ENCODE measurements at places on chromosomes 13 and 19.

DNA sequence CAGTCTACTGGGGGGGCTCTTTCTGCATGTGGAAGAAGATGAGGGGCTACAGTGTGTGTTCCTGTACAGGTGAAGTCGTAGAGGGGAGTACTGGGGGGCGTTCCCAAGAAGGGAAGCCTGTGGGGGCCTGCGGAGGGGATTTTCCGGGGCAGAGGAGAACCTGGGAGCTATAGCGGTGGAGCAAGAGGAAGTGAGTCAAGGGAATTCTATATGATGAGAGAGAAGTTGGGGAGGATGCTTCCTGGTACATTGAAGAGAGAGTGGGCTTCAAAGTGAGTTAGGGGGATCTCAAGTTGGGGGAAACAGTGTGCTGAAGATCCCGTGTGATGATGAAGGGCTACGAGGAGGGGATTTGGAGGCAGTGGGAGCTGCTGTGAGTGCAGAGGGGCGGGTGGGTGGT, 1.9 kb upstream of the CACNG8 start:
- DNase-seq, result no peak

DNA sequence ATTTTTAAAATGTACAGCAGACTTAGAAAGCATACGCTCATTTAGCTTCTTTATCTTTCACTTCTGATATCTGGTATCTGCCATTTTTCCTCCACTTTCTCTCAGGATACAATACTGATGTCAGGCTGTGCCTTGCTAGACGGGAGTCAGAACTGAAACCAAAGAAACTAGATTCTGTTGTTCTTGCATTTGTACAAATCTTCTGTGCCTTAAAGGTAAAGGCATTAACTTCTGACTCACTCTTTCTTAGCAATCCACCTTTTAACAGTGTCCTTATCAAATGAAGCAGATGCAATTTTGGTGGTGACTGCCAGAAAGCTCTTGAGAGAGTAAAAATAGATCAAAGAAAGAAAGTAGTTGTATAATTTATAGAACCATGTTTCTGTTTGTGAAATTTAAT, 370.4 kb downstream of the PCDH20 start:
- DNase-seq, result no peak

- no peak for DNase-seq
These were observed 14.9 kb upstream of the AP1M2 start for GRCh38 chr19:10601999-10602329.

GRCh38 chr19:38850976-38851621, 1.3 kb upstream of the HNRNPL start:
- DNase-seq, result no peak

GRCh38 chr13:51807041-51807440, 3.1 kb upstream of the DHRS12 start:
- no peak for DNase-seq

DNA sequence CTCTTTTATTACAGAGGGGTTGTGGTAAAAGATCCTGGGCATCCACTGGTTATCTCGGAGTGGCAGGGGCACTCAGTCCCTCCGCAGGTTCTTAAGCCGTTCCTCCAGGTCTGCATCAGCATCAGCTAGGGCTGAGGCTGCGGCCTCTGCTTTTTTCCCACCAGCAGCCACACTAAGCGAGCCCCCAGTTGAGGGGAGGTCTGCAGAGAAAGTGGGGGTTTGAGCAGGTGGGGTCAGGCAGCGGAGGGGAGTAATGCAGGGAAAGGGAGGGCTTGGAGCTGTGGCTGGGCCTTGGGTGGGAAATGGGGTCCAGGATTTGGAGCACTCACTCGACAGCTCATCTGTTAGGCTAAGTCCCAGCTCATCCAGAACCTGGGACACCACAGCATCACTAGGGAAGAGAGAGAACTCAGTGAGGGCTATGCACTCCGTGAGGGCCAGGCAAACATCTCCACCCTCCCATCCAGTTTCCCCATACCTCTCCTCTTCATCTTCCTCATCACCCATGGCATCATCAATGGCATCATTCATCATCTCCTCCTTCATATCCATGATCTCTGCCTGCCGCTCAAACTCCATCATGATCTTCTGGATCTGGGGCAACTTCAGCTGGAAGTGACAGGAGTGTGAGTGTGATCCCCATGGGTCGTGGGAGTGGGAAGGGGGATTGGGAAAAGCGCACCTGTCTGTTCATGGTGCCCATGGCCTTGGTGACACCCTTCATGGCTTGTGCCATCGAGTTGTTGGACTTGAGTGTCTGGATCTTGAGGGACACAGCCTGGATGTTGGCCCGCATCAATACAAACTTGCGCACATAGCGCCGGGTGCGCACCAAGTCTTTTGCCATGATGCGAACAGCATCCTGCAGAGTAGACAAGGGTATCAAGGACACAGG, 3.1 kb downstream of the CHMP2A start:
- DNase-seq, result no peak

- no peak for DNase-seq
These were observed 26.4 kb downstream of the RFX1 start for GRCh38 chr19:13979686-13980085.

GRCh38 chr19:33953592-33953991, 156.9 kb downstream of the KCTD15 start:
- no peak for DNase-seq

DNA sequence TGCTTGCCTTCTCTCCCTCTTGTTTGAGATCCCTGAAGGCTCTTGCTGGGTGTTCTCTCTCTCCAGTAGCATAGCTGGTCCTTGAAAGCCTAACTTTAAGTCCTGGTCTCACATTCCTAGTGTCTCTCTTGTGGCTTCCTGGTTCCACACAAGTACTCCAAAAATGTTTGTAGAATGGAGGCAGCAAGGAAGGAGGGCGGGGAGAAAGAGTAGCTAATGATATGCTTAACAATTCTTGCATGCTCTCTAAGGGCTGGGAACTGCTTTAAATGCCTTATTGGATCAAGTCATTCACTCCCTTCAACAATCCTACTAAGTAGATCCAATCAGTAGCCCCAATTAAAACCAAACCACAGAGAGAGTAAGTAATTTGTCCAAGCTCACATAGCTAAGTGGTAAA, 357.3 kb downstream of the KLF5 start:
- no peak for DNase-seq

DNA sequence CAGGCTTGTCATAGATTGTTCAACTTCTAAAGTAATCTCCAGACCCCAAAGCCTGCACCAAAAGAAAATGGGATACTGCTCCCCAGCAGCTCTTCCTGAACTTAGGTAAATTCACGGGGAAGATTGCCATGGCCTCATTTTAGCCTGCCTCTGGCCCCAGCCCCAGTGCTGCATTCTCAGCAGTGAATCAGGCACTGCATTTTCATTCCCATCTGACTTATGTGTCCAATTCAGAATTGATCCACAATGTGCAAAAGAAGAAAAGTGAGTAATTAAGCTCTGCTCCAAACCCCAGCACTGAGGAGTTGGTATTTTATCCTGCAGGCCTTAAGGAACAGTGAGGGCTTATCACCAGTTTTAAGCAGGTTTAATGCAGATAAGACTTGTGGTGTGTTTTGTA, 176.4 kb downstream of the KCTD12 start:
- no peak for DNase-seq

DNA sequence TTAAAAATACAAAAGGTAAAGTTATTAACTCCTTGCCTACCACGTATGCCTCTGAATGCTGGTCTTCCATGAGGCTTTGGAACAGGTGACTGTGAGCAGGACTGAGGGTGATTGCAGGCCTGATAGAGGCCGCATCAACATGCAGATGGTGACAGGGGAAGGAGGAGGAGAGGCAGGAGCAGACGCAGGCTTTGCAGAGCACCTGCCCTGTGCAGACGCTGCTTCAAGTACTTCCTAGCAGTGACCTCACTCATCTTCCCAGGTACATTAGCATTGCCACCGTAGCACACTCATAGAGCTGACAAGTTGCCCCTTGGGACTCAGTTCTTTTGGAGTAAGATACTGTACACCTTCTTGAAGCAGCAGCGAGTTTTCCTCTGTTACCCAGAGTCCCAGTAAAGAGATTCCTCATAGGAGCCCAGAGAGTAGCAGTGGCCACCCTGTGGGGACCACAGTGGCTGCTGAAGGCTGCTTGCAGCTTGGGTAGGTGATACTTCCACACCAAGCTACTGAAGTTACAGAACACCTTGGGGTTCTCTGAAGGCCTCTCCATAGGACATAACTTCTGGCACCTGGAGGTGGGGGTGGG, 56.0 kb downstream of the ZNF536 start:
- DNase-seq, result no peak

- no peak for DNase-seq
These were observed 17.9 kb upstream of the RFC3 start for GRCh38 chr13:33799950-33800592.

DNA sequence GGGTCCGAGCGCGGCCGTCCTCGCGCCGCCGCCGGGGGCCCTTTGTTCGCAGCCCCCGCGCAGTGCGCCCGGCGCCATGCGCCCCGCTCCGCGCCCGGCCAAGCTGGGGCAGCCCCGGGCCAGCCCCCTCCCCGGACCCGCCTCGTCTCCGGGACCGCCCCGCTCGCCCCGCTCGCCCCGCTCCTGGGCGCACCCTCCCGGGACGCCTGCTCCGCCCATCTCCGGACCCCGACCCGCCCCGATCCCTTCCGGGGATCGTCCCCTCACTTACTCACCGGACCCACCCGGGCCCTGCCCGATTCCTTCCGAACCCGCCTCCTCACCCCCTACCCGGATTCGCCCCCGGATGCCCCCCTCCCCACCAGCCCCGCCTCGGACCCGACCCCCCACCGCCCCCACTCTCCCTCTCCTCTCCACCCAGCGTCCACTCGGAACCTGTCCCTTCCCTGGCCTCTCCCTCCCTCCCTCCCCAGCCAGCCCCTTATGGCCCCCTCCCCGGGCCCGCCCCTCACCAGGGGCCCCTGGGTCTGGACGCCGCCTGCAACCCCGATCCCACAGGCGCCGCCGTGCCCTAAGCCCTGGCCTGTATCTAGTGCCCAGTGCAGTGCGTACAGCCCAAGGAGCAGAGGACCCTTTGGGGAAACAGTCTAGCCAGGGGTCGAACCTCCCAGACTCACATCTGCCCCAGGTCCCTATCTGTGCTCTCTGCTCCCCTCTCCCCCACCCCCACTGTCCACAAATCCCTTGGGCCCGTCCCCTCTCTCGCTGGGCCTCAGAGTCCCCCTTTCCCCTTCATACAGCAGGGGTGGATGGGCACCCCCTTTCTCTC, at the start of gene CPAMD8:
Gene CPAMD8 (minus strand): TSS at position 105 of the 829 bp plus-strand sequence. CDS start 168 bp downstream, outside the sequence.
- no peak for DNase-seq

DNA sequence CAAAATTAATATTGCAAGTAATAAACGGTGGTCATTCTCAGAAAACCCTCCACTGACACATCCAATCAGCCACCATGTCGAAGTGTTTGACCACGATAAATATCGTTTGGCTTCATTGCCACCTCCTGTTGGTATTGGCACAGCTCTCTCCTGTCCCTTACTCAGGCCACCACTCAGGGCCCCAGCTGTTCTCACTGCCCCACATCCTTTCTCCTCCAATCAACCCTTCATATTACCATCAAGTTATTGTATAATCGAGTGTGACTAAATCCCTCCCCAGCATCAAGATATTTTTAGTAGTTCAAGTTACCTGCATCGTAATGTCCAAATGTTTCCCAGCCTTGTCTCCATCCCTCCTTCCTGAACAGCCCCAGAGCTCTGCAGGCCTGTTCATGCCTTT, 50.4 kb downstream of the SACS start:
- no peak for DNase-seq

GRCh38 chr19:4985551-4985991, 16.7 kb downstream of the KDM4B start:
- DNase-seq, result no peak

DNA sequence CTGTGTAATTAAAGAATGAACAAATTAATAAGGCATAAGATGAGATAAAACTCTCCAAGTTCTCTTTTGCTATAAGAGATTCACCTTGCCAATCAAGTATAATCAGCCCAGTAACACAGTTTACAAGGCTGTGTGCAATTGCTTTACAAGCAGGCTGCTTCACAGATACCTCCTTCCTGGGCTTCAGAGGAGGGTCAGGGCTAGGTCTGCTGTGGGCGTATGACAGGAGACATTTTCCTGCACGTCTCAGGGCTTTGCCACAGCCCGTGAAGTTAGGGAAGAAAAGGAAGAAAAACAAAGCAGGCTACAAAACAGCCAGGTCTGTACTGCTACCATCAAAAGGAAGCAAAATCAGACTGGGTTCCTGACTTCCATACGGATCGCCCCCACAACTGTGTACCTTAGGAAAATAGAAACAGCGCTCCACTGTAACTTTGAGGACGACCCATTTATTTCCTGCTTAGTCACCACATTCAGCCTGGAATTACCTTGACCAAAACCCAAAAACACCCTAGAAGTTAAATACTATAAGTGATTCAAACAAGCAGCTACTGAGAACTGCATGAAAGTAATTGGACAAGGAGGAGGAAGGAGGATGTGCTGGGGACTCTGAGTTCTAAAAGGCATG, 12.4 kb downstream of the EFNB2 start:
- no peak for DNase-seq

All from GM13977 (cell line).